Cardiac muscle cell (in vitro differentiated cells and primary cell): ENCODE measurements at places on chromosomes 7 and 10.

- no peaks in the 10 kb centered on the region for H3K36me3 ChIP-seq
- peaks cover 24% of the 10 kb centered on the region for H3K27me3 ChIP-seq
- no peak overlapping the region for H3K27ac ChIP-seq
- peak overlapping the region; percentile 89 for H3K4me3 ChIP-seq
- H3K4me1 ChIP-seq = peaks cover 4% of the 10 kb centered on the region
Observed at GRCh38 chr7:92590711-92591310, 621 bp upstream of the FAM133B start.

- H3K4me1 ChIP-seq = peaks cover 8% of the 10 kb centered on the region
- peak; percentile 29 for DNase-seq
- H3K27ac ChIP-seq = peak overlapping the region; percentile 11
- H3K4me3 ChIP-seq = no peak overlapping the region
- H3K36me3 ChIP-seq = no peaks in the 10 kb centered on the region
- no peaks in the 10 kb centered on the region for H3K27me3 ChIP-seq
Observed at GRCh38 chr10:78937800-78938694, 130.7 kb upstream of the ZMIZ1 start.

DNA sequence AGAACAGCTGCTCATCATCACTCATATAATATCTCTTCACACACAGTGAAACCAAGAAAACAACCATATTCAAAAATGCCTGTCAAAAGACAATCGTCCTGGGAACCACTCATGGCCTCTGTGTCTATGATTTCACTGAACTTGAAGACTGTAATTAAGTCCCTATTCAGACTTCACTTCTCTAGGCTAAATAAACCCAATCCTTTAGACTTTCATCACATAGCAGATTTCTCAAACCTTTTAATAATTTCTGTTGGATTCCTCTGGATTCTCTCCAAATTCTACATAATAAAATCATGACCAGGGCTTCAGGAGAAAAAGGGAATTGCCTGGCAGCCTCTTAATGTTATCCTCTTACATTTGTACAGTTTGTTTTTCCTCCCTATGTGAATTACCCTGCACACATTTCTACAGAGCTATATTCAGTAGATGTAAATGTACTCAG lies 201.1 kb downstream of the LRRN3 start:
- H3K36me3 ChIP-seq = no peaks in the 10 kb centered on the region
- DNase-seq = no peak
- H3K4me3 ChIP-seq = no peak overlapping the region
- H3K4me1 ChIP-seq = peaks cover 11% of the 10 kb centered on the region
- no peak overlapping the region for H3K27ac ChIP-seq

GRCh38 chr10:118571123-118571522 lies 24.3 kb downstream of the PRLHR start:
- peaks cover 13% of the 10 kb centered on the region for H3K27me3 ChIP-seq
- DNase-seq = peak; percentile 62
- no peak overlapping the region for H3K4me3 ChIP-seq
- peaks cover 5% of the 10 kb centered on the region for H3K4me1 ChIP-seq
- H3K36me3 ChIP-seq = no peaks in the 10 kb centered on the region

DNA sequence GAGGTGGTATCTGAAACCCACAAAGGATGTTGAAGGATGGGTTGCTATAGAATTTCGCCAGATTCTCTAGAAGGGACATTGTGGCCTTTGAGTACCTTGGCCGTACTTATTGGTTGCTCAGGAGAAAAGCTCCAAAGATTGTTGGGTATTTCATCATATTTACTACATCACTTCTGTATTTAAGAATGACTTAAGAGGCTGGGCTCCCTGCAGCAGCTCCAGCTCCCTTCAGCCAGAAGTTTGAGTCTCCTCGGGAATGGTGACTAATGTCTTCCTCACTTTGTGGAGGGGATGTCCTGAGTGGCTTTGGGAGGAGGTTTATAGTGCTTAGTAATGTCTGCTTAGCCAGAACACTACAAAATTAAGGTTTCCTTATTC lies 18.1 kb downstream of the MINDY4 start:
- no peaks in the 10 kb centered on the region for H3K36me3 ChIP-seq
- H3K4me1 ChIP-seq = no peaks in the 10 kb centered on the region
- no peak overlapping the region for H3K4me3 ChIP-seq
- no peak overlapping the region for H3K27ac ChIP-seq
- H3K27me3 ChIP-seq = no peaks in the 10 kb centered on the region
- DNase-seq = no peak
